ENCODE measurements at places on chromosomes 16 and 17.

GRCh38 chr16:70800311-70800710, 647 bp downstream of the VAC14 start:
- no peak for DNase-seq

DNA sequence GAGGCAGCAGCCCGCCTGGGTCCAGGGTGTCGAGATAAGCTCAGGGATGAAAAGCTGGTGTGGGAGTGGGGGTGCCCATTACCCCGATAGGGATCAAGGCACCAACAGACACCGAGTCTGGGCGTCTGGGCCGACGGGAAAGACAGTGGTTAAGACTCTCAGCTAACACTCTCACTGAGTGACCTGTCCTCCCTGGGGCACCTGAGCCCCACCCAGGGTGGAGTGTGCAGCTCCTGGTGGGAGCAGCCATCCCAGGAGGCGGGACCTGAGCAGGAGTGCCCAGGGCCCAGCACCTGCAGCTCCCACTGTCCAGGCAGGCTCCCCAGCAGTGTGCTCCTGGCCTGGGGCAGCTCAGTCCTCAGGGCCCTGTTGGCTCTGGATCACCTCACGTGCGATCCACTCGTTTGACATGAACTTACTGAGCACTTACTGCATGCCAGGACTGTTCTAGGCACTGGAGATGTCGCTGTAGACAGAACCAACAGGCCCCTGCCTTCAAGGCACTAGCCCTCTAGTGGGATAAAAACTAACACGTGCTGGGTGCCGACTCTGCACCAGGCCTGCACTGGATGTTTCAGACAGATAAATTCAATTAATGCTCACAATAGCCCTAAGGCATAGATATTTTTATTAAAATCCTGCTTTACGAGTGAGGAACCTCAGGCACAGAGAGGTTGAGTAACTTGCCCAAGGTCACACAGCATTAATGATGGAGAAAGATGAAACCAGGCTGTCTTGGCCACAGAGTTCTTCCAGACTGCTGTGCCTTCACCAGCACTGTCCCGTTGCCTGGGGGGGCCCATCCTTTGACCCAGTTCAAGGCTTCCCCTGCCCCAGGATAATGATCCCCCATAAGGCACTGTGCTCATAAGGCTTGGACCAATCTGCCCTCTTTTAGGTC, 1.9 kb downstream of the EVPLL start:
- no peak for DNase-seq

DNA sequence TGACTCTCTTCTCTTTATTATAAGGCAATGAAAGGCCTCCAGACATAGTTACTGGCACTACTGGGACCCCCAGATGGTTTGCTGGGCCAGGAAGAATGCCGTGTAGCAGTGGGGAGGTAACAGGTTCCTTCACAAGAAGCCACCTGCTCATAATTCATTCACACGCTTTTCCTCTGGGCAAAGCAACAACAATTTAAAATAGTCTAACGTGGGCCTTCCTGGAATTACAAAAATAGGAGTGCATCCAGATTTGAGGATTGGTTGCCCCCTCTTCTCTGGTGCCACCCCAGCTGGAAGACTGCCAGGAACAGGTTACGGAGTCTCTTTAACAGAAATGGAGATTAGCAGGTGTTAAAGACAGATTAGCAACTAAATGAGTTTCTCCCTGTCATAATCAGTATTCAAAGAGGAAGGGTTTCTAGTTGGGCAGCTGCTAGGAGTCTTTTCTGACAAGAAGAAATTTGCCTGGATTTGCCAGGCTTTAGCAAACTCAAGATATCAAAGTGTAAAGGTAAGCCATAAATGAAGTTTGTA, 409.6 kb downstream of the NPIPA8 start:
- DNase-seq, result no peak

DNA sequence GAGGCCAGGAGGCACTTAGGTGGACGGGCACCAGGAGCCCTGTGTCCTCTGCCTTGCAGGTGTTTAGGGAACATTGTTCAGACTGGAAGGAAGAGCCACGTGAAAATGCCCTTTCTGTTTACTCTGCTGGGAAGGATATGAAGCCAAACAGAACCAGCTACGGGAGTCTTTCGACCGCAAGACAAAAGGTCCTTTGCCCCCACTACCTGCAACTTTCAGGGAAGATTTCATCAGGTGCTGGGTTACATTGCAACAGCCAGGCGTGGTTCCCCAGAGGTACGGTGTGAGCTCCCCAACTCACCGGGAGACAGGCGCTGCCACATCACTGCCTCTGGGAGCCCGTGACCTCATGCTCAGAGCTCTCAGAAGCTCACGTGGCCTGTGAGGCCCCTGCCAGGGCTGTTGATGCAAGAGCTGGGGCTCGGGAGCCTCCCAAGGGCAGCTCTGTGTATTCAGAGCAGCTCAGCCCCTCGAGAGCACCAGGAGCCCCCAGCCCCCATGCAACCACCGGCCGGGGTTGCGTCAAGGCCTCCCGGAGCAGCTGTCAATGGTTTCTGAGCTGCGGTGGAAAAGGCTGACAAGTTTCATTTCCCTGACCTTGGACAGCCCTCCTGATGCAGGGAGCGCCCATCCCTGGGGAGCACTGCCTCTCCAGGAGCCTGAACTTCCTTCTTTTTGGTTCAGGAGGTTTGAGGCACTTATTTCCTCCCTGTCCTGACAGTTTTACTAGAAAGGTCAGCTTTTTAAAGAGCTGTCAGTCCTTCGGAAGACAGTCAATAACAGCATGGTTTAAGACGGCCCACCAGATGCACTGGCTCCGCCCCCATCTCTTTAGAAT, 42.1 kb downstream of the TBC1D16 start:
- DNase-seq, result peak; percentile 70

- DNase-seq, result no peak
These were observed 114.4 kb downstream of the GRIN2A start for GRCh38 chr16:10067835-10068234.

GRCh38 chr16:27547134-27547533, 2.6 kb downstream of the GTF3C1 start:
- no peak for DNase-seq

GRCh38 chr16:9050102-9050830, 41.2 kb upstream of the HAPSTR1 start:
- DNase-seq, result no peak

DNA sequence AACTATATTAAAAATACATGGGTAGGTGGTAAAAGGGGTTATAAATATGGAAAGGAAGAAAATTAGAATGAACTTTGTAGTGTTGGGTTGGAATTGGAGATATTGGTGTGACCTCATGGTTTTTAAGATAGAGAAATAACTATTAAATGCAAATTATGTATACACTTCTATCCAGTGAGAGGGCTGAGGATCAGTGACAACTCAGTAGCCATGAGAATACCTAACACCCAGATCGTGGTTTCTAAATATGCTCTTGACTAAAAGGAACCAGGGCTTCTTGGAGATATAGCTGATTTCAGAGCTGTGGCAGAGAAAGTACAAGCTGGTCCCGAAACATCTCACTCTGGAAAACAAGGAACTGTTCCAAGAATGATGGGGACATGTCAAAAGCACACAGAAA, 44.4 kb downstream of the SLC6A4 start:
- no peak for DNase-seq

DNA sequence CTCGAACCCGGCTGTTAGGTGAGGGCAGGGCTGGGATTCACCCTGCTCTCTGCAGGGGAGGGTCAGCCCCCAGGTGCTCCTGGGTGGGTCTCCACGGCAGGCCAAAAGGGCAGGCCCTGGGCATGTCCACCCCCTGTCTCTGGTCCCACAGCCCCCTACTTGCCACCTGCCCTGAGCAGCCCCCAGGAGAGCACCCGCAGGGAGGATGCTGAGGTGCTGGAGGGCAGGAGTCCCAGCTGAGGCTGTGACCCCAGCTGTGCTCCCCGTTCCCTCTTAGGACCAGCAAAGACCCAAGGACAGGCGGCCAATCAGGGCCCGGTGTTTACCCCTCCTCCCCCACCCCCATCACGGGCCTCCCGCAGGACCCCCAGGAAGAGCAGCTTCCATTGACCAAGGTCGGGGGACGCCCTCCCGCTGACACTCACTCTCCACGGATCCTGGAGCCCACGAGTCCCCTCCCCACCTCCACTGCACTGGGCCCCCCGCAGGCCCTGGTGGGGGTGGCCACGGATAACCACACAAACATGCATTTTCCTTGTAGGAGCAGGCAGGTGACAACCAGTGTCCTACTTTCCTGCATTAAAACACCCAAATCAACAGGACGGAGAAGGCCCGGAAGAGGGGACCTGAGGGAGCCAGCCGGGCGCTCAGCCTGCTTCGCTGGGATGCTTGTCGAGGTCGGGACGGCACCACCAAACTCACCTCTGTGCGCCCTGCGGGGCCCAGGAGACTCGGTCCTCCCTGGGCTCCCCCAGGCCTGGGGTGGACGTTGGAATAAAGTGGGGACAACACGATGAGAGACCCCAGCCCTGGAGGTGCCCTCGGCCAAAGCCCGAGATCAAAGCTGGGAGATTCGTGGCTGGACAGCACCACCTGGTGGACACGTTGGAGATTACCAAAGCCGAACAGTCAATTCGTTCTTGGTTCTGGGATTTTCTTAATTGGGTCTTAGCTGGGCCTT, 22.5 kb upstream of the ENPP7 start:
- peak; percentile 73 for DNase-seq

- DNase-seq, result no peak
These were observed 5.7 kb downstream of the ATP2C2 start for GRCh38 chr16:84373907-84374489.

- DNase-seq, result peak; percentile 77
These were observed 24.7 kb downstream of the IL21R start for GRCh38 chr16:27426423-27427408.

GRCh38 chr17:44256671-44257070, 11.3 kb downstream of the SLC4A1 start:
- DNase-seq, result no peak

DNA sequence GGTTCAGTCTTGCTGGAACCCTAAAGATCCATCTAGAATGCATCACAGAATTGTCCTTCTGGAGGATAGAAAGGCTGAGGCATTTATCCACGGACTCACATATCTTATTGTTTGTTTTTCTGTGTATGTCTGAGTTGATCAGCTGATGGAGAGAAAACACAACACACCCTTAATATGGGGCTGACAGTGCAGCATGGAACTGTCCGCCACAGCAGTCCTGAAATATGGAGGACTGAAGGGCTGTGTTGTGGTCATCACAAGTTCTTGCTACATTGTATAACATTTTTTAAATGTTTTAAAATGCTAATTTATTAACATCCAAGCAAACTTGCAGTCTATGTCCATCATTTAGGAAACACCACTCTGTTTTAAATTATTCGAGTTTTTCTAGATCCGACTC, 448.9 kb upstream of the ERCC4 start:
- DNase-seq, result no peak

- DNase-seq, result no peak
These were observed 3.7 kb downstream of the SPATA2L start for GRCh38 chr16:89697616-89698331.

DNA sequence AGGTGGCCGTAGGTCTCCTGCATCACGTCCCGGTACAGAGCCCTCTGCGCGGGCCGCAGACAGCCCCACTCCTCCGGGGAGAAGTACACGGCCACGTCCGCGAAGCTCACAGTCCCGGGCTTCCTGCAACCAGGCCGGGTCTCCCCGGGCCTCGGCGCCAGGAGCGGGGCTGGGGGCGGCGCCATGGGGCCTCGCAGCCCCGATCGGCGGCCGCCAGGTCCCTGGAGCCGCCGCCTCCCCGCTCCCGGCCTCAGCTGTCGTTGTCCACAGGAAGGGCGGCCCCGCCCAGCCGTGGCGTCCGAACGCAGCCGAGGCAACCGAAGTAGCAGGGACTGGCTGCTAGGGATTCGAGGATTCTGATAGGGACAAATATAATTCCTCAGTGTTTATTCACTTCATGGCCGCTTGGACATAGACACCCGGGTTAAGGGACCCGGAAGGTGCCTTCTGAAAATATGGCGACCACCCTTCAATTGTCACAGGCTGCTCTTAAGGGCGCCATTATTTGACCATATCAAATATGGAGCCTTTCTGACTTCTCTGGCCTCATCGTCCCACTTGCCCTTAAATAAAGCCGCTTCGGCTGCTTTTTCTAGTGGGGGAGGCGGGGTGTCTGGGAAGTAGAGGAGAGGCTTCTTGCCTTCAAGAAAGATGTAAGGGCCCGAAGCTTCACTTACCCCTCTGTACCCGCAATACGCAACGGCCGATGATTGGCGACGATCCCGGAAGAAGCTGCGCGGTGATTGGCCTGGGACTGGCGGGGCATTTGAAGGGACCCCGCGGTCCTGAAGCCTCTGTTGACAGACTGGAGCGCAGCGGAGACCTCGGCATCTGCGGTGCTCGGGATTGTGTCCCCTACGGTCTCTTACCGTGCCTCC, at the start of gene ZNF688:
ZNF688 (minus strand) TSS at position 270 of the 878 bp plus-strand sequence; CDS start at position 185, 85 bp downstream.
- peak; percentile 91 for DNase-seq

DNA sequence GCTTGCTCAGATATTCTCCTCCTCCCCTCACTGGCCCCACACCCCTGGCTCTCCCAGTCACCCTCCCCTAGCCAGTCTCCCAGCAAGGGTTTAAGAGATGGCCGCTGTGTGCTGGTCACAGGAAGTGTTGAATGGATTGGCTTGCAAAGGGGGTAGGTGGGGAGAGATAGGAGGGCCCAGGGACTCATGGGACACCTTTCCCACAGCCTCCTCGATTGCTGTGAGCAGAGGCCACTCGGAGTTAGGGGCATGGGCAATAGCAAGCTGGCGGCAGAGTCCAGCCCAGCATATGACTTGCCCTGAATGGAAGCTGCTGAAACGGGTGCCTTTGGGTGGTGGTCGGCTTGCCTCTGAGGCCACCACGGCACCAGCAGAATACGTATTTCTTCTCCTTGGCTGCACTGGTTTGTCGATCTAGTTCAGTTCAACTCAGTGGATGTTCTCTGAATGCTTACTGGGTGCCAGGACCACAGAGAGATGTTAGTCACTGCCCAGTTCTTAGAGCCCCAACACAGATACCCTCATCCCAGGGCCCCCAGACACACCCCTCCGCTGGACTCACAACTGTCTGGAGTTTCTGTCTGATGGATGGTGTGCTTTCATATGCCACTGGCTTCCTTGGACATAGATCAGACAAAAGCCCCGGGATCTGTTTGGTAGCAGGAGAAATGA, 6.0 kb downstream of the WFIKKN2 start:
- DNase-seq, result no peak

DNA sequence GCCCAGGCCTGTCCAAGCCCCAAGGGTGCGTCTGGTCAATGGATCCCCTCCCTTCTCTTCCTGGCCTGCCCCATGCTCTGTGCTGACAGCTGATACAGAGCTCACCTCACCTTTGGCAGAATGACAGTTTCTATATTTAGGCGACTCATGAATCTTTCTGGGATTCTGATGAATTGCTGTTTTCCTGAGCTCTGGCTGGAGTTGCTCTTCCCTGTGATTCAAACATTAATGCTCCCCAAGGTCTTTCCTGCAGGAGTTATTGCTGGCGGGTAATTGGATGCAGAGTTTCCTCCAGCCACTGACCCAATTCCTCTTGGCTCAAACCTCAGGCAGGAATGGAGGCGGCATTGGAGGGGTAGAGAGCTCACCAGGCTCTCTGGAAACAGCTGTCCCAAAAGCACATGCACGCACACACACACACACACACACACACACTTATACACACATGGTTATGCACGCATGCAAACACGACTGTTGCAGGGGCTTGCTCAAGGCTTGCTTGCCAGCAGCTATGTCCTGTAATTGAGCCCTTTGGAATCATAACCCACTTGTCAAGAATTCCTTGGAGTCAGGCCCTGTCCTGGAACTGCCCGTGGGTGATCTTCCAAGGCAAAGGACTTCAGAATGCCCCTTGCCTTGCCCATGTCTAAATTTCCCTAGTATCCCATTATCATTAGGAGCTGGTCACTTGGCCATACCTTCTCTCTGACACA, 128.8 kb downstream of the ASIC2 start:
- DNase-seq, result no peak

GRCh38 chr17:38358586-38359513, 7.2 kb downstream of the SOCS7 start:
- no peak for DNase-seq

- no peak for DNase-seq
These were observed 28.0 kb upstream of the ABCA9 start for GRCh38 chr17:69088643-69089200.

All from activated T-cell treated with anti-CD3 and anti-CD28 coated beads, Interleukin-2, amount 50 U/mL, for 24 hours (primary cell).